ENCODE measurements at places on chromosomes 11 and 22.

GRCh38 chr11:99781074-99781473 is 760.3 kb downstream of the CNTN5 start:
- DNase-seq = no peak

DNA sequence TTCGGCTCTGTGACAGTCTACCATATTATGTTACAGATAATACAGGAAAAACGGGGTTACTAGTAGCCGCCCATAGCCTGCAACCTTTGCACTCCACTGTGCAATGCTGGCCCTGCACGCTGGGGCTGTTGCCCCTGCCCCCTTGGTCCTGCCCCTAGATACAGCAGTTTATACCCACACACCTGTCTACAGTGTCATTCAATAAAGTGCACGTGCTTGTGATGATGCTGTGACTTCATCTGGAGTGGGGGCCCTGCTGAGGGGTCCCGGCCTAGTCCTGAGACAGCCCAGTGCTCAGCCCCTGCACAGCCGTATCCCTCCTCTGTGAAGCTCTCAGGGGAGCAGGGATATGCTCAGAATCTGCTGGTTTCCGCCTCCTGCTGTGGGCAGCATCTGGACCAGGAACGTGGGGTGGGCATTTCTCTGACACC is 1.2 kb downstream of the IFITM1 start:
- no peak for DNase-seq

- no peak for DNase-seq
Measured at GRCh38 chr11:74749965-74750296, 1.3 kb downstream of the RNF169 start.

GRCh38 chr11:8093931-8094575 is 13.0 kb downstream of the TUB start:
- DNase-seq = no peak

GRCh38 chr11:23725752-23726151 is 771.1 kb upstream of the LUZP2 start:
- DNase-seq = no peak

GRCh38 chr11:64000026-64000739 is 13.9 kb downstream of the OTUB1 start:
- peak; percentile 76 for DNase-seq

GRCh38 chr22:47372596-47373385 is 610.3 kb downstream of the TBC1D22A start:
- DNase-seq = no peak

- DNase-seq = no peak
Measured at GRCh38 chr22:33194529-33195077, 136.4 kb upstream of the SYN3 start.

GRCh38 chr11:119361941-119362725 is 15.6 kb upstream of the MFRP start:
- DNase-seq = no peak

GRCh38 chr11:112235750-112236390 is 9.6 kb downstream of the PTS start:
- DNase-seq = no peak

GRCh38 chr11:36412781-36413383 is 97.2 kb downstream of the TRAF6 start:
- DNase-seq = no peak

DNA sequence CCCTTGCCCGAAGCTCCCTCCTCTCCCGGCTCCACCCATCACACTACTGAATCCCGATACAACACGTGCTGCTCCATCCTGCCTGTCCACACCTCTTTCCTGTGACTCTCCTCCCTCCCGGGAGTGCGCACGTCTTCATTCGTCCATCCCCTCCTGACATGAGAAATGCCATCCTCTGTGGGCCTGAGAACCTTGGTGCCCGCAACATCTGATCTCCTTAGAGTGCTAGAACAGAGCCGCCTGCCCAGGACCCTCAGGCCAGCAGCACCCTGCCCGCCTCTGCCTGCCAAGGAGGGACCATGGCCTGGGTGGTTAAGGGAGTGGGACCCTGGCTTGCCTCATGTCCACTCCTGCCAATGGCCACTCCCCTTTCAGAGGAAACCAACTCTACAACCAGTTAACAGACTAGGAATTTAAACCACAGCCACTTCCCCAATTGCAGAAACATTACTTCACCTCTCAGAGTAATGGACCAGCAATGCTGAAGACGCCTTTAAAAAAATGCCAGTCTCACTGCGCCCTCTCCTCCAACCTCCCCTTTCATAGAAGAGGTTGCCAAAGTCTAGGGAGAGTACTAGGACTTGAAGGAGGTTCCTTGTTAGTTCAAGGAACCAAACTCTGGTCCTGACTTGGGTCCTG is 466.3 kb downstream of the OPCML start:
- DNase-seq = no peak

DNA sequence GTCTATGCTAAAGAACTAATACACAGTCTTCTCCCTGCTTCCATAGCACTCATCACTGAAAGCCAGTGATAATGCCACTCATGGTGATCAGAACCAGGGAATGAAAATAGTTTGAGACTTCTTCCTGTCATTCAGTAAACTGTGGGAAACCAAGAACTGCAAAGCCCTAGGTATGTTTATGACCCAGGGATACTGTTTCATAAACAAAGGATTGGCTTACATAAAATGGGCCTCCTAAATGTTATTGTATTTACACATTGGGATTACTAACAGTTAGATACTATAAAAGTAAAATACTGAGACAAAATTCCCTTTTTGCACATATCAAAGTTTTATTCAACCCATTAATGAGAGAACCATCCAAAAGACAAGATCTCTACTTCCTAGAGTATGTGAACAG is 21.3 kb upstream of the CWF19L2 start:
- no peak for DNase-seq

DNA sequence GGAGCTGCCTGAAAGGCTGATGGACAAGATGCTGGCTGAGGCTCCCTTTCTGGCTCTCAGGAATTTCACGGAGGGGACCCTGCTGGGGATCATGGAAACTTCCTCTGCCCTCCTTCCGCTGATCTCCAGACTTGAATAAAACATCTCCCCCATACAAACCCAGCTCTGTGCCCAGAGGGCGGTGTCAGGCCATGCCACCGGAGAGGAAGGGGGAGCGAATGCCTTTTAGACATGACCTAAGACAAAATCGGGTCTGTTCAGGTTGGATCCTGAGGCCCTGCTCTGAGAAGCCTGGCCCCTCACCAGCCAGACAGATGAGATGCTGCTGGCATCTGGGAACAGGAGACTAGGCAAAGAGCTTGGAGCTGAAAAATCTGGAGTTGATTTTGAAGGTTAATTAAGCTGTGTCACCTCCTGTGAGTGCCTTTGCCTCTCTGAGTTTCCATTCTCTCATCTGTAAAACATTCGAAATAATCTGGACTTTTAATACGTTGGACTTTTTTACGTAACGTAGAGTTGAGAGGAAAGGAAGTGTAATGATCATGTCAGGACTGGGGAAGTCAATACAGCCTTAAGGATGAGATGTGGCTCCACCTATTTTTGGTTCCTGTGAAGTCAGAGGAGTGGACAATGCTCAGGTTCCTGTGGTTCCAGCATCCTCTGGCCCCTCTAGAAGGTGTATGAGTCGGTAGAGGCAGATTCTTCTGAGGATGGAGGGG is 163.6 kb downstream of the ST3GAL4 start:
- DNase-seq = no peak

GRCh38 chr11:112778877-112779266 is 182.3 kb upstream of the NCAM1 start:
- DNase-seq = no peak

- DNase-seq = no peak
Measured at GRCh38 chr11:89443361-89444322, 47.5 kb downstream of the NOX4 start.

DNA sequence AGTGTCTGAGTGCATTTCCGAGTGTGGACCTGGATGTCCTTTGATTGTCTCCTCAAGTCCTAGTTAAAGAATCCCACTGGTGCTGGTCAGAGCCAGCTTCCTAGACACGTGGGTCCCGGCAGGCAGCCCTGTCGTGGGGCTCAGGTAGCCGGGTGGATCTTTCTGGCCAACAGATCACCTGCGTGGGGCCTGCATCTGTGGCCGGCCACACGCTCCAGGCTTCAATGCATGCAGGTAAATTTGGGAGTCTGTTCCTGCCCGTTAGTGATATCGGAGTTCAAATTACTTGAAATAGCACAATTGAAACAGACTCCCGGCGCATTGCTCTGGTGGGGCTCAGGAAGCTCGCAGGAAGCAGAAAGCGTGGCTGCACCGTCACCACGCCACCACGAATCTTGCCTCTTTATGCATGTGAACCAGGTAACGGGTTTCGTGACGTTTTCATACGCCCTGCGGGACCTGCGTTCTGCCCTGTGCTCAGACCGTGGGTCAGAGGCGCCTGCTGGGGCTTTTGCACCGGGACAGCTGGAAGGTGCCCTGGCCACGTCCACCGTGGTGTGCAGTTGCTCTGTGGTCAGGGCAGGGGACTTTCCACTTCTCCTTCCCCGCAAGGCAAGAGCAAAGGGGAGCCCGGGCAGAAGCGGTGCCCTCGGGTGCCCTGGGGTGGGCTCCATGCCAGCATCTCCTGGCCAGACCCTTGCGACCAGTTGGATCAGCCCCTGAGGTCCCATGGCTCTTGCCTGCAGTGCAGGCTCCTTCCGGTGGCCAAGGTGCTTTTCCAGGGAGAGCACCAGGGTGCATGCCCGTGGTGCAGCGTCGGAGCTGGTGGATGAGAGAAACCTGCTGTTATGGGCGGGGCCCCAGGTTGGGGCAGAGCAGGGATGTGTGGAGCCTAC is 803.5 kb downstream of the BRD1 start:
- DNase-seq = peak; percentile 10

- no peak for DNase-seq
Measured at GRCh38 chr11:86162239-86162638, 82.3 kb upstream of the EED start.

DNA sequence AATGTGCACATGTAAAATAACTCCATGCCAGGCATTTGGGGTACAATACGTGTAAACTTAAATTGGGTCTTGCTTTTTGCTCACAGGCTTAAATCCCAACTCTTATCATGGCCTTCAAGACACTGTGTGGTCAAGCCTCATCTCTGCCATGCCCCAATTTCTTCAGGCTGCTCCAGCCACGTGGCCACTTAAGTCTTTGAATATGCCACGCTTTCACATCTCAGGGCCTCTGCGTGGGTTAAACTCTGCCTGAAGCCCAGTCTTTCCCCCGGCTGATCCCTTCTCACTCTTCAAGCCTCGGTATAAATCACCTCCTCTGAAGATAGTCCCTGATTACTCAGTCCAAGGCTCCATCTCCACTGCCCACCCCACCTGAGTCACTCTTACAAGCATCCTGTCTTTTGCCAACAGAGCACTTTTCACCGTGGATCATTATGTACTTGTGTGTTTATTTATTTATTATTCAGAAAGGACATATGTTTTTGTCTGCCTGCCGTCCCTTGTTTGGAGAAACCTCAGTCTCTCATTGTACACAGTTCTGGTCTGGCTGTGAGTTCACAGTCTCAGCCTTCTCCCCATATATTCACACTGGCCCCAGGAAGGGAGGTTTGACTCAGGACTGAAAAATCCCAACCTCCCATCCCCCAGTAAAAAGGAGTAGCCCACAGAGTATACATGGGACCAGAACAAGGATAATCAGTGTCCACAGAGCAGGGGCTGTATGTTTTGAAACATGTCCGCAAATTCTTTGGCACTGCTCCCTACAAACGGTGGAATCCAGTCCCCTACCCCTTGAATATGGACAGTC is 344.7 kb downstream of the MN1 start:
- no peak for DNase-seq

DNA sequence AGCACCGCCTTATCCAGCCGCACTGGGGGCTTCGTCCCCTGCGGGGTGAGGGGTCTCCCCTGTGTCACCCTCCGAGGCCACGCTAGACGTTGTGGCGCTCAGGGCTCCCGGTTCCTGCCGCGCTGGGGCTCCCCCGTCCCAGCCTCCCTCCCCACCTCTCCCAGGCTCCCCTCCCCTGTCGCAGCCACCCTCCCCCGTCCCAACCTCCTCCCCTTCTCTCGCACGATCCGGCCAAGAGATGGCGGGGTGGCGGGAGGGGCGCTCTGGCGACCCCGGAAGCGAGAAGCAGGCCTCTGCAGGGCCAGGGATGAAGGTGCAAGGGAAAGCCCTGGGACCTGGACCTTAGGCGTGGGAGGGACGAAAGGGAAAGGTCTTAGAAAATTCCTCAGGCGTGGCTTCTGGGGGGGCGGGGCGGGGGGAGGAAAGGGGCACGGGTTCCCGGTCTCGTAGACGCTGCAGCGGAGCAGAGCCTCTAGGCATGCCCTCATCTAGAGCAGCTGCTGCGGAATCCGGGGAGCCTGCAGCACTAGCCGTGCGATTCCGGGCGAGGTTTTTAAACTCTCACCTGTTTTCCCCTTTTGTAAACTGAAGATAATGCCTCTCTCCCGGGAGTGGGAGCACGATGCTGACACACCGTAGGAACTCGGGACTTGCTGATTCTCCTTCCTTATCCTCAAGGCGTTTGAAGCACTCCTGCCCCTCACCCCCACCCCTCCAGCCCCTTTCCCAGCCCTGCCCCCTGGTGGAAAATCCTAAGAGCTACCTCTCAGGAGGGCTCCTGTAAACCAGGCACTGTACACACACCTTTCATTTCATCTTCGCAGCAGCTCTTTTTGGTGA is 14.4 kb downstream of the KCNJ5 start:
- peak; percentile 69 for DNase-seq

GRCh38 chr22:22386602-22387385 is 121.7 kb downstream of the ZNF280B start:
- no peak for DNase-seq

- DNase-seq = no peak
Measured at GRCh38 chr22:23110190-23110921, 31.4 kb downstream of the RSPH14 start.

GRCh38 chr11:82229341-82229740 is 504.3 kb downstream of the FAM181B start:
- no peak for DNase-seq

GRCh38 chr22:24424001-24424900 is 3.1 kb upstream of the ADORA2A start:
- DNase-seq = peak; percentile 58

- no peak for DNase-seq
Measured at GRCh38 chr11:47523490-47524225, 29.3 kb downstream of the CELF1 start.

DNA sequence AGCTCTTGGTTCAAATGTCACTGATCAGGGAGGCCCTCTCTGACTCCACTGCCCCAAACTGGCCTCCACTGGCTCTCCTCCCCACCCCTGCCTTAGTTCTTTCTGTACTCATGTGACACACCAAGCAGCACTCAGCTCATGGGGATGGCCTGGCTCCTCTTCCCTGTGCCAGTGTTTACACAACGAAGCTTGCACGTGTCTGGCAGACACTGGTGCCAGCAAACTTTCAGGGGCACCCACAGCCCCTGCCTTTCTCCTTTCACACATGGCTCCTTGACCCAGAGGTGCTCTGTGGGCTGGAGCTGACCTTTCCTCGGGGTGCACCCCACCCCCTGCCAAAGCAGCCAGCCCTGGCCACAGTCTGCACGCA is 37.6 kb upstream of the PARVG start:
- DNase-seq = no peak
